ENCODE measurements at places on chromosomes 13 and 19. TPM values are rescaled to one million over a fixed set of nuclear protein-coding genes. Genes with fewer than 3 reads are reported as not detected.

Gene DUS3L
- 26.8 TPM for total RNA-seq

Gene ELSPBP1
- not detected for total RNA-seq

Gene TEX101
- total RNA-seq: not detected

Gene SLC6A16
- total RNA-seq: 4.5 TPM

Gene SYNE4
- 8.1 TPM for total RNA-seq

Gene GJB6
- total RNA-seq: not detected

Gene NALCN
- 3.5 TPM for total RNA-seq

Gene AKT1S1
- 29.4 TPM for total RNA-seq

Gene ARHGAP45
- 98.2 TPM for total RNA-seq

Gene ONECUT3
- not detected for total RNA-seq

GRCh38 chr19:47239610-47240296 lies 8.8 kb upstream of the BBC3 start:
- peak; percentile 75 for DNase-seq

DNA sequence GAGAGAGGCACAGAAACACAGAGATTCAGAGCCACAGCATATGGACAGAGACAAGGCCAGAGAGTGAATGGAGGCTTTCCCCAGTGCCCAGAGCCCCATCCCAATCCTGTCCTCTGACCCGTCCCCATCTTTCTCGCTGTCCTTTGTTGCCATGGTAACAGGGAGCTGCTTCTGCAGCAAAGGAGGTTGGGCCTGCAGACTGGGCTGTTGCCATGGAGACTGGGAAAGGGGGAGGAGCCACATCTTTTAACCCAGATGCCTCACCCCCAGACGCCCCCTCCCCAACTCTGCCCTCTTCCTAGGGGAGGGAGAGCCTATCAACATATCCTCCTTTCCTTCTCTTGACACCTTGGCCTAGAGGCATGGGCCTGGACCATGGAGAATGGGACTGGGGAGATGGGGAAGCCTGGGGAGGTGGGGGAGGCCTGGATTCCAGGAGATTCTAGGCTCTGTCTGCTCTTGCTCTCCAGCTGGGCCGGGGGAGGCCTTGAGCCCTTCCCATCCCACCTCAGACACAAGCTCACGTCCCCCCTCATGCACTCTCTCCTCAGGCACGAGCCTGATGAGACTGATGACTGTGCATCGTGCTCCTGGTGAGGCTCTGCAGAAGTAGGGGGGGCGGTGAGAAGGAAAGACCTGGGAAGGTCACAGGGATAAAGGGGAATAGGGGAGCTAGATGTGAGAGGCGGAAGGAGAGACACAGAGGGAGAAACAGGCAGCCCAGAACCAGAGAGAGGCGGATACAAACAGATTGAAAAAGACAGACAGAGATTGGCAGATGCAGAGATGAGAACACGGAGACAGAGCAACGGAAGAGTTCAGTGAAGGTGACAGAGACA lies 2.1 kb upstream of the ATP1A3 start:
- no peak for DNase-seq

DNA sequence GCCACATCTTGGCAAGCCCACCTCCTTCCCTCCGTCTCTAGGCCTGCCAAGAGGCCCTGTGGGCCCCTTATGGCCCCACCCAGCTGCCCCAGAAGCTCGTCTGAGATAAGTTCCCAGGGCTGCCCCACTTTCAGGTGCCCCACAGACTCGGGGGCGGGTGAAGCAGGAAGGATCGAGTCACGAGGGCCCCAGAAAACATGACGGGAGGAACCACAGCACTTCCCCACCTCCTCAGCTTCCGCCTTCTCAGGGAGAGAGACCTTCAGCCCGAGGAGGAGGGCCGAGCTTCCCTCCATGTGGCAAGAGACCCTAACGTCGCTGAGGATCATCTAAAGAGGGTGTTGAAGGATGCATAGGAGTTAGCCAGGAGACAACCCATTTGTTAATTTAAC lies 4.5 kb upstream of the IL12RB1 start:
- DNase-seq: peak; percentile 87

- DNase-seq: no peak
Observed at GRCh38 chr13:102654756-102655155, 40.1 kb downstream of the METTL21C start.

GRCh38 chr13:75494491-75494890 lies 12.5 kb upstream of the TBC1D4 start:
- no peak for DNase-seq

DNA sequence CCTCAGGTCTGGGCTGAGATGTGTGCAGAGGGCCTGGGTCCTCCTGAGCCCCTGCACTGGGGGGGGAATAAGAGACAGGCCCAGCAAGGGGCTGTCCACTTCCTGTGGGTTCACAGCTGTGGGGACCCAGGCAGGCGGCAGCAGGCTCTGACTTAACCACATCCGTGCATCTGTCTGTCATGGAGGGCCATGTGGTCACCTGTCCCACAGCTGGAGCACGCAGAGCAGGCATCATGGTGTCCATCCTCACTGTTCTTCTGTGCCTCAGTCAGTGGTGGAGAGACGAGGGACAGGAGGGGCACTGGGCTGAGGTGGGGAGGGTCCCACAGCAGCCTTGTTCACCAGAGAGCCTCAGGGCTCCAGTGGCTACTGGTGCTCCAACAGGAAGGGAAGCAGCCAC lies 16.3 kb upstream of the KIR3DL3 start:
- DNase-seq: no peak

DNA sequence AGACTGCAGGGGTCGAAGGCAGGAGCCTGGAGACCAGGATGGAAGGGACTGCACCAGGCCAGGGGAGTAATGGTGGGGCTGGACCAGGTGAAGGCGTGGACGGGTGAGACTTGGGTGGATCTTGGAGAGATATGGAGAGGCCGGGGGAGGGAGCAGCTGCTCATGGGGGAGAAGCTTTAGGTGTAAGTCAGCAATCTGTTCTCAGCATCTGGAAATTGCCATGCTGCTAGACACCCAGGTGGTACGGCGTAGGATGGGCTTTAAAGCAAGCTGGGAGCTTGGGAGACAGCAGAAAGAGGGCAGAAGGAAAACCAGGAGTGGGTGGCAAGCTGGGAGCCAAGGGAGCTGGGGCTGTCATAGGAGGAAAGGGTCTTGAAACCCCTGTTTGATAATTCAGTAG lies 3.0 kb downstream of the CERS4 start:
- no peak for DNase-seq

DNA sequence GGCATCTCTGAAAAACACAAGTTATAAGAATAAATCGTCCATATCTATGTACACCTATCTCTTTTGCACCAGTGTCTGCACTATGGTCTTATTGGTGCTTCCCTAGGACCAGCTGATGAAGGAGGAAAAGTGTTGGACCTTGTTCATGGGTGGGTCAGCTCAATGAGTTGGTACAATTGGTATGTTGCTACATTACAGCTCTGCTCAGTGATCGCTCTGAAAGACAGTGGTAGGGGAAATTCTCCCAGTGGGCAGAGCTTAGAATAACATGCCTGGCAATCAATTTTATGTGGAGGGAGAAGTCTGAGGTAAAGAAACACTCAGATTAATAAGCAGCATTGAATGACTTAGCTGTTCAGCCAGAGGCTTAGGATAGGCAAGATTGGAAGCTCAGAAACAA lies 138.7 kb upstream of the KL start:
- no peak for DNase-seq

- no peak for DNase-seq
Observed at GRCh38 chr19:16127080-16127479, 15.4 kb downstream of the RAB8A start.

DNA sequence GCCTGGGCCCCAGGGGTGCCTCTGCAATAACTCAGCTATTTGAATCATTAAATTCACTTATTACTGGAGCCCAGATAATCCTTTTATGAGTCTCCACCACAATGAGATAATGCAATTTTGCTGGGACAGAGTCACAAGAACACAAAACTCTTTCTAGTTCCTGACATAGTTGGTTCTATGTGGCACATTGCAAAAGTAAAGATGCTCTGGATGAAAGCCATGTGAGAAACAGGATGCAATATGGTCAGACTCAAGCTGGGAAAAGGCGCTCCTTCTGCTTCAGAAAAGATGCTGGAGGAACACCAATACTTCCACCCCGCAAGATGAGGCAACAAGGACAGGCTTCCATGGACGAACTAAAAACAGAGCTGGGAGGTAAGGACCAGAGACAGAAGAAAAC lies 5.7 kb downstream of the ANKRD27 start:
- no peak for DNase-seq

- peak; percentile 92 for DNase-seq
Observed at GRCh38 chr19:2282062-2282861, at the start of gene PEAK3. Gene PEAK3 (minus strand): TSS chr19:2282175. CDS start chr19:2280931, 1,244 bp downstream.

GRCh38 chr13:91133941-91134802 lies 213.3 kb upstream of the MIR17HG start:
- no peak for DNase-seq

DNA sequence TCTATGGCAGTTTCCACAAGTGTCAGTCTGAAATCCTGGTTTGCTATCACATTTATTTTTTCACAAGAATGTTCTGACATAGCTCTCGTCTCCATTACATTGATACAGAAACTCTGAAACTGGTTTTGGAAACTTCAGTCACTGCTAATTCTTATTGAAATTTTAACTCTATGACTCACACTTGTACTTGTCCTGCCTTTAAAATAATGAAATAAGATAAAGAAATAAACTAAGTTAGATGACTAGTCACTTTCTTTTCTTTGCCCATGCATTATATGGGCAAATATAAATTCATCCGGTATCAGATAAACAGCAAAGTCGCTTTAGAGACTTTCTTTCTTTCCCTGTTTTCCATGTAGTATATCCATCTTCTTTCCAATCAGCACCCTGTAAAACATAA lies 257.5 kb downstream of the PCDH9 start:
- no peak for DNase-seq

DNA sequence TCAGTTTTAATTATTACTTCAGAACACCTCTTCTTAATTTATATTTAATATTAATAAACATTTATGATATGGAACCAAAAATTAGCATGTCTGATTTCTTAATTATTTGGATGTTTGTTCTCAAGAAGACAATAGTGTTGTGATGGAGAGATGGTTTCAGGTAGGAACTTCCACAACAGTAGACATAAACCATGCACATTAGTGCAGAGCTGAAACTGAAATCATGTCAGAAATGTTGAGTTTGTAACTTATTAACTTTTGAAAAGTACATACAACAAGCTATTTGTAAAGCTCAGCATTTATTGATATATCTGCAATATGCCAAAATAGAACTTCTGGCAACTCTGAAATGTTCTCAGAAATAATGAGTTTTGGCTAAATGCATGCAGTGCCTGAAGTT lies 11.8 kb upstream of the EDNRB start:
- DNase-seq: no peak

- DNase-seq: peak; percentile 85
Observed at GRCh38 chr13:99386911-99387788, 80.0 kb upstream of the GPR183 start.

- DNase-seq: no peak
Observed at GRCh38 chr19:16676101-16676798, 15.3 kb downstream of the TMEM38A start.

DNA sequence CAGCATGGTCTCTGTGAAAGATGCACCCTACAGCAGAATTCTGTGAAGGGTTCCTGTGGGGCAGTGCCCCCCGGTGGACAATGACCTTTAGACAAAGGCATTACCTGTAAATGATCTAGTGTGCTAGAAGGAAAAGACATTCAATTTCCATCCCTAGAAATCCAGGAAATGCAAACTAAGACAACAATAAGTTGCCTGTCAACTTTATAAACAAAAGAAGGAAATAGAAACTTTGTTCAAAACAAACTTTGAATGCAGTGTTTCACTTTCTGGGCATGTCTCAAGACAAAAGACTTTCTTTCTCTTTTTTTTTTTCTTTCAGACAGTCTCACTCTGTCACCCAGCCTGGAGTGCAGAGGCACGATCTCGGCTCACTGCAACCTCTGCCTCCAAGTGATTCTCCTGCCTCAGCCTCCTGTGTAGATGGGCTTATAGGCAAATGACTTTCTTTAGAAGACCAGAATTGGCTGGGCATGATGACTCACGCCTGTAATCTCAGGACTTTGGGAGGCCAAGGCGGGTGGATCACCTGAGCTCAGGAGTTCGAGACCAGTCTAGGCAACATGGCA lies 15.5 kb downstream of the TEX101 start:
- DNase-seq: no peak

DNA sequence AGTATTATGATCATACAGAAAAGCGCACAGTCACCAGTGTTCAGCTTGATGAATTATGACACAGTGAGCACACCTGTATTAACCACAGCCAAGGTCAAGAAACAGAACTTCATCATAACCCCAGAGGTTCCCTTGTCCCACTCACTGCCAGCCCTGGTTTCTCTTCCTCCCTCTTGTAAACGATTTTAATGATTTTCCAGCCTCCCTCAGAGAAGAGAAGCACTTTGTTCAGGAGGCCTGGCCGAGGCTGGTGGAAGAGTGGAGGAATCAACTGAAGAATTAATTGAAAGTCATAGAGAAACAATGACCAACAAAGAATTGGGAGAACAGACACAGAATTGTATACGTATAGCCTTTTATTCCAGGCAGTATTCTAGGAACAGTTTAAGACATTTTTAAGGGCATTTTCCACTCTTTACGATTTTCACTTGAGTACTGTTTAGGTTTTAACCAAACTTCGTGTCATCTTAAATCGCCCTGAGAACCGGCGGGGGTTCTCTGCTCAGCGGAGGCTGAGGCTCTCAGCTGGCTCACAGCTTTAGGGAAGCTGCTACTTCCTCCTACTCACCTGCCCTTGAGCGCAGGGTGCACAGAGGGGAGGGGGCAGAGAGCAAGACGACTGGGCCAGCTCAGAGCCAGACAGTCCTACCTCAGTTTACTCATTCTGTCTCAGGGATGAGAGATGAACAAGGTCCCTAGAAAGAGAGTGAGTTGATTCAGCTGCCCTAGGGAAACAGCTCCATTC lies 108.6 kb downstream of the AKAP11 start:
- DNase-seq: no peak

DNA sequence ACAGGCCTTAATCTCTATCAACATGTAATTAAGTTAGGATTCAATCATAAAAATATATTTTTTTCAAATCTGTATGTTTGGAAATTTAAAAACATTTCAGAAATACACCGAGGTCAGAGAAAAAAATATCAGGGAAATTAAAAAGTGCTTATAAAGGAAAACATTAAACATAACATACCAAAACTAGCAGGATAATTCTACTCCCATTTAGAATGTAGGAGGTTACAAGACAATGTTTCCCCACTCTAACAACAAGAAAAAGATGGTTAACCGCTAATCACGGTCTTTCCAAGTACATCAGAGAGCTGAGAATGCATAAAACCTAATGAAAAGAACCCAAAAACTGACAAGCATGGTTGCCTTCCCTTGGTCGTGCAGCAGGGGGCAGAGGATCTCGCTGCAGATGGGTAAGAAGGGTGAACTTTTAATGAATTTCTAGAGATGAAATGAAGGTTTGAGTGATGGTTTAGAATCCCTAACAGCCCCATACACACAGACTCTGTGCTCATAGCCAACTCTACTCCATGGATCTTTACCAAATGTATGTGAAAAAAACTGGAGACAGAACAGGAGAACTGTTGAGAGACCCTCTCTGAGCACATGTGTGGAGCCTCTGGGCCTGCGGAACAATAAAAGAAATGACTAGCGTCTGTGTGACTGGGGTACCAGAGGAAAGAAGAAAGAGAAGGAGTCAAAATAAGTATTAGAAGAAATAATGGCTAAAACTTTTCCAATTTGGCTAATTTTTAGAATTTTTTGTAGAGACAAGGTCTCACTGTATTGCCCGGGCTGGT lies 51.3 kb upstream of the LSM14A start:
- DNase-seq: no peak
